Central memory CD4-positive, alpha-beta T cell (primary cell): ENCODE measurements at places on chromosomes 2 and 18.

DNA sequence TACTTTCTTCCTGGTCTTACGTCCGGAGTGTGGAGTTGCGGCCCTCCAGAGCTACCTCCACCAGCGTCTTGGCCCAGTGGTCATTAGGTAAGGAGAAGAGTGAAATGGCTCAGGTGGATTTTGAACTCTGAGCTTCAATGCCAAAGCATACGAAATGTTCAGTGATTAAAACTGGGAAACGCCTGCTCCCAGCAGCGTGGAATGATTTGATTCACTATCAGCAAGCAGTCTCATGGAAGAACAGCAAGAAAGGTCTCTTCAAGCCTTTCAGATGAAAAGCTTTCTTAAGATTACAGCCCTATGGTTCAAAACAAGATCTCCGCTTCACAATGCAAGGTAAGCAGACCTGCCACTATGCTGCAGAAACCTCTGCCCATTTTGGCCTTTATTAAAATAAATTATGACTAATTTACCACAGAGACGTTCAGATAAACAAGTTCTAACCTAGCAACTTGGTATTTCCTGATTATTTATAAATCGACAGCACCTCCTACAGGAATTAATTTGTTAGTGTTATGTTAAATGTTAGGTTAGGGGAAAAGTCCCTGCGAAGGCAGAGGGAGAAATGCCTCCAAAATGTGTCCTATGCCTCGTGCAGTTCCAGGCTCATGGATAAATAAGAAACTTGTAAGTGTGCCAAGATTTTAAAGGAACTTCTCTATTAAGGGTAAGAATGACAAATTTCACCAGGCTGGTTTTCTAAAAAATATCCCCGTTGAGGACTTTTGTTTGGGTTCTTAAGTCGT lies 10.1 kb downstream of the SP9 start:
- DNase-seq = no peak

DNA sequence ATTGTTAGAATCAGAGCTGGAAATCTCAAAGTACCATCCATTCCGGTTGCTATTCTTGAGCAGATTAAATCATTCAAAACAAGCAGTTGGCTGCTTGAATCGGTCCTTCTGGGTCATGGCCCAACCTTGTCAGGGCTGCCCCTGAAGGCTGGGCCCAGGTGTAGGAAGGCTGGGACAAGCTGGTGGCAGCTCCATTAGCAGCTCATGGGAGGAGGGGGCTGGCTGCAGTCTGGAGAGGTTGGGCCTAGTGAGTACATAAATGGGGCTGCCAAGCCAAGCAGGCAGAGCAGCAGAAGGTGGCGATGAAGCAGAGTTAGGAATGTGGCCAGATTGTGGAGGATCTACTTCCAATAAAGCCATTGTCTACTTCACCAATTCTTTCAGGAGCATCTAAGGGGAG lies 81.4 kb downstream of the ADCYAP1 start:
- DNase-seq = no peak

DNA sequence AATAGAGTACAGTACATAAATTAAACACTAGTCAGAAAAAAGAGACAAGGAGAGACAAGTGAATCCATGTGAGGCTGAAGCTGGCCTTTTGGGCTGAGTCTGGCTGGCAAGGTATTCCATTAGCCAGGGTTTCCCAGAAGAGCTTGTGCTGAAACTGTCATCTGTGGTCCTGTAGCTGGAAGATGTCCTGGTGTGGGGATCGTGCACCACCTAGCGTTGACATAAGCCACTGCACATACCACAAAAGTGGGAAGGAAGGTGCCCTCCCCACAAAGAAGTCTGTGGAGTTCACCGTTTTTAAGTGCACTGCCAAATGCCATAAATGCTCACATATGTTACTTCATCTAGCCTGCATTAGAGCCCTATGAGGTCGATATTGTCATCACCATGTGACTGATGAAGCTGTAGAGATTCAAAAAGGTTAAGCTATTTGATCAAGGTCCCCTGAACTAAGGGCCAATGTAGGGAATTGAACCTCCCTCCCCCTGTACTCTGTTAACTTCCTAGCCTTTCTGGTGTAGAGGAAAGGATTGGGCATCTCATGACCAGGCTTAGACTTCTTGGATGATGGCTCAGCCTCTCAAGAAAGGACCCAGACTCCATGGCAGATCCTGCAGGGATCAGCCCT lies 31.9 kb upstream of the GALNT14 start:
- peak; percentile 15 for DNase-seq

DNA sequence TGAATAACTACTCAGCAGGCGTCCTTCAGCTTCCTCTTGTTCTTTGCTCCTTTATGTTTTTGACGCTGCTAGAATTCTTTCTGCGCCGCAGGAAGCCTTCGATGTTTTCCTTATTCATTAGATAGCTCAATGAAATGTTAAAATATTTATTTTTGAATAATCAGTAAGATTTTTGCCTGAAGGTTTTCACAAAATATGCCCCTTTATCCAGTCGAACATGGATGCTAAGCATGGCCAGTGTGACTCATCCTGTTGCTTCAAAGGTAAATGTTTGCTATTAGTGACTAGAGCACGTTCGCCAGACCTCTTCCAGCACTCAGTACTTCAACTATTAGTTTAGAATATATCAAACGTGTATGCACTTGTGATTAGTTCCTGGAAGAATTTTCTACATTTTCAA lies 7.6 kb upstream of the MEIS1 start:
- no peak for DNase-seq

GRCh38 chr2:48940606-48941005 lies 185.1 kb upstream of the LHCGR start:
- DNase-seq = no peak

DNA sequence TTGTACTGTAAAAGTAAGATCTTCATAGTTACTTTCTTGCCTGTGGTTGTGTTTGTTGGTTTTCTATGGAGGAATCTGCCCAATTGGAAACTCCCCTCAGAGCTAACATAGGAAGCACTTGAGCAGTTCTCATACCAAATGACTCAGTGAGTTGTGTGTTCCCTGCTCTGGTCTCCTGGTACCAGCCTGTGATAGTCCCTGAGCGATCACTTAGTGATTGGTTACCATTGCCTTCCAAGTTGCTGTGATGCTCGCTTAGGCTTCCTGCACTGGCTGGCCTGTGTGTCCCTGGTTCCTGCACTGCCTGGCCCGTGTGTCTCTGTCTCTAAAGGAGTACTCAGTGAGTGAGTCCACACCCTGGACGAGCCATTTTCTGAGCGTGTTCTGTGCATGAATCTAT lies 133.0 kb downstream of the MAP4K4 start:
- DNase-seq = no peak

DNA sequence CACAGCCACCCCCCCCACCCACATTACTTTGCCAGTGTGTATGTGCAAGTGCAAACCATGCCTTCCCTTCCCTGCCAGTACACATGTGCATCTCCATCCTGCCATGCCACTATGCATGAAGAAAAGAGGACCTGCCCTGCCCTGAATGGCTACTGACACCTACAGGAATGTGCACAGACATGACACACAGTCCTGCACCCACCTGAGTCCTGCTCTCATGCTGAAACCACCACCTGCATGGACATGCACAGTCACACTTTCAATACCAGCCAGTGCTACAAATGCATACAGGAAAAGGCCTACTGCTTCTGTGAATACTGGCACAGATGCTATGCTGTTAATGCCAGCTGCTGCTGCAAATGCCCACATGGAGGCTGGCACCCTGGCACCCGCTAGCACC lies 334.4 kb upstream of the DLGAP1 start:
- no peak for DNase-seq

- no peak for DNase-seq
Measured at GRCh38 chr18:75429975-75430374, 2.5 kb upstream of the SMIM21 start.
